ENCODE measurements at places on chromosomes 16 and 17.
A peak's percentile ranks its signal among the peaks of the same experiment; 100 is the strongest.

DNA sequence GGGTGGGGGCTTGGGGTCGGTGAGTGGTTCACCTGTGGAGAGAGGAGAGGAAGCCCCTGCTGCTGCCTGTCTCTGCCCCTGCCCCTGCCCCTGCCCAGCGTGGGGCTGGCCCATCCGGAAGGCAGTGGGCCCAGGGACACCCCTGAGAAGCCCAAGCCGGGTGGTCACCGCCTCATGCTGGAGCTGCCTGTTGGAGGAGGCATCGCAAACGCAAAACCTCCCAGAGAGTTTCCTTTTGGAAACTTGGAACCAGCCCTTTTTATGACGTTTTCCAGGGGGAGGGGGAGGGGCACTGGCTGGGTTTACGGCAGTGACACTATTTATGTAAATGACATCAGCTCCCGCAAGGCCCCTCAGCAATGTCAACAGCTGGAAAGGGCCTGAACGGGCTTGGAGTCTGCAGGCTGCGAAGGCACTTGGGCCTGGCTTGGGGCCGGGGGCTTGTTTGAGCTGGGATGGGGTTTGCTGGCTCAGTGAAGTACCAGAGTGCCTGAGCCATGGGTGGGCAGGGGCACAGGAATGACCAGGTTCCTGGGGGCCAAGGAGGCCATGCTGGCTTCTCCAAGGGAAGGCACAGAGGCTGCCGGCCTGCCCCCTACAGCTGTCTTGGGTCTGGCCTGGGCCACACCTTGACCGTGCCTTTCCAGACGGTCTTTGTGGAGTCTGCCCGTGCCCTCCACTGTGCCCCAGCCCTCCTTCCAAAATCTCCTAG lies 219.5 kb downstream of the NTN1 start:
- DNase-seq: no peak

DNA sequence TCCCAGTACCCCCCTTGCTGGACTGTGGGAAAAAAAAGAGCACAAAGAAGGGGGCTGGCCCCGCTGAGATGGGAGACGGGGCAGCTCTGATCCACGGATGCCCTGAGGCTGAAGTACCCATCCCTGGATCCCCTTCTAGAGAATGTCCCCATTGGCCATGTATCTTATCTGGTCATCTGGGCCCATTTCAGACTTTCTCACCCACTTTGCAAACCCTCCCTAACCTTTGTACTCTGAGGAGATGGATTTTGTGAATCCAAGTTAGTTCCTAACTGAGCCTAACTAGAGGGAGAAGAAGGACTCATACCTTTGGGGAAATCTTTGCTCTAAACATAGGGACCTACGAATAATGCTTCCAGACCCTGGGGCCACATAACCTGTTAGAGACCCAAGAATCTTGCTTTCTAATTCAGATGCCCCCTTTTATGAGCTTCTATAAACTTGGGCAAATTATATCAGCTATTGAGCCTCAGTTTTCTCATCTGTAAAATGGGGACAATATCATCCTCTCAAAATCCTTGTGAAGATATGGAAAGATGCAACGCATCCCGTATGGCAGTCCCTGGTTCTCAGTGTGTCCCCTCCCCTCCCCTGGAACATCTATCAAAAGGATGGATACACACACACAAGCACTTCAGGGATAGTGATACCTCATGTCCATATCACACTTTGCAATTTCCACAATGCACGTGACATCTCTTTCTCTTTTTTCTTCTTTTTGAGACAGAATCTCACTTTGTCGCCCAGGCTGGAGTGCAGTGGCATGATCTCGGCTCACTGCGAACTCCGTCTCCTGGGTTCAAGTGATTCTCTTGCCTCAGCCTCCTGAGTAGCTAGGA lies 16.8 kb upstream of the FZD2 start:
- no peak for DNase-seq

DNA sequence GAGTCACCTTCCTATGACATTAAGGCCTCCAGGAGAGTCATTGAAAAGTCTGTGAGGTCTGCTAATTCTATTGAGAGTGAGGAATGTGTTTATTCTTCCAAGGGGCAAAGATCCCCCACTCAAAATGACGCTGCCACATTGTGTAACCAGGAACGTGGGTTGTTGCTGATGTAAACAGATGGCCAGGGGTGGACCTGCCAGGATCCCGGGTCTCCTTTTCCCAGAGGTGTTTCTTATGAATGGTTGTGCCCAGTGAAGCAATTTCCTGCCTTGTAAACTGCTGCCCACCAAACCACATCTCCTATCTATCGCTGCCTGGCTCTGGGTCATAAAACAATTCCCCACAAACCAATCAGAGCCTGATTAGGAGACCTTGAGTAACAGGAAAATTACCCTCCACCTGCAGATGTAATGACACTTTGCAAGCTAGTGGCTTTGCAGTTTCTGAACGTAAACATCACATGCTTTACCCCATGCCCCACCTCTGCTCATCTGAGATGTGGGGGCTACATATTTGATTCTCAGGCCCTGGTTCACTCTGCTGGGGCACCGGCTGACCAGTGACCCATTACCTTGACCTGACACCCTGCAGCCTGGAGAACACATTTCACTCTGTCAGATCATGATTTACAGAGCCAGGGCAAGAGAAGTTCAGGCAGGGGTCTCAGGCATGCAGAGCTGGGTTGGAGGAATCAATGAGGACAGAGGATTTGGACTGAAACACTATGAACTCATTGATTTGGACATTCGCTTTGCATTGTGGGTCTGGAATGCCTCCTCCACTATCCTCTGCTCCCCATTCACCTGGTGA lies 33.1 kb upstream of the DDX52 start:
- DNase-seq: no peak

GRCh38 chr16:9365370-9365728 lies 273.9 kb downstream of the HAPSTR1 start:
- DNase-seq: no peak

DNA sequence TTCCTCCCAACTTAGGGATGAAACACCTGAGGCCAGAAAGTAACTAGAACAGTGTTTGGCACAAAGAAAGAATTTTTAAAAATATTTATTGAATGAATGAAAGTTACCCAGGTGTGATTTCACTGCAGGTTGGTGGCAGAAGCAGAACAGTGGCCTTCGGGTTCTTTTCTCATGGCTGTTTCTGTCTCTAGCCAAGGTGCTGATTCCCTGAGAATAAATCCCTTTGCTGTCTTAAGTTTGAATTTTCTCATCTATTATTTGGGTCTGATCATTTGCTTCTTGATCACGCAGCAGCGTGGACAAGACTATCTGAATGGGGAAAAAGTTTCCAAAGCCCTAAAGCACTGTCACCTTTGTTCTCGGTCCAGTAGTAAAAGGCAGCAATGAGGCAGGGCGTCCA lies 73.1 kb upstream of the KIFC3 start:
- DNase-seq: no peak

DNA sequence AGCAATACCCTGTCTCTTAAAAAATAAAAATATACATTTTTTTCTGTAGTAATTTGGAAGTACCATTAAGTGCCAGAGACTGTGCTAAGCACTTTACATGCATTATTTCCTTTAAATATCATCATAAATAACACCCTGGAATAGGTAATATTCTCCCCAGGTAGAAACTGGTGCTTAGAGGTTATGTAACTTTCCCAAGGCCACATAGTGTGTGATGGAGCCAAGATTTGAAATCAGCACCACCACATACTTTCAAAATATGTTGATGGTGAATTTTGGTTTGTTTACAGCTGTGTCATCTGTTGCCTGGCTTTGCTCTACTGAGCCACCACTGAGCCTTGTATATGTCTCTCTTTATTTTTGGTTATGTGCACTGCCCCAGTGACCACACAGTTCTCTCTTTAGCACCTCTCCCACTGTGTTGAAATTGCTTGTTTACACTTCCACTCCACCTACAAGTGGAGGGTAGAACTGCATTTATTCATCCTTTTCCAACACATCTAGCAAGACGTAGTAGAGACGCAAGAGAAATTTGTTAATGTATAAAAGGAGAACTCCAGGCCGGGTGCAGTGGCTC lies 19.0 kb upstream of the NBR1 start:
- DNase-seq: no peak

DNA sequence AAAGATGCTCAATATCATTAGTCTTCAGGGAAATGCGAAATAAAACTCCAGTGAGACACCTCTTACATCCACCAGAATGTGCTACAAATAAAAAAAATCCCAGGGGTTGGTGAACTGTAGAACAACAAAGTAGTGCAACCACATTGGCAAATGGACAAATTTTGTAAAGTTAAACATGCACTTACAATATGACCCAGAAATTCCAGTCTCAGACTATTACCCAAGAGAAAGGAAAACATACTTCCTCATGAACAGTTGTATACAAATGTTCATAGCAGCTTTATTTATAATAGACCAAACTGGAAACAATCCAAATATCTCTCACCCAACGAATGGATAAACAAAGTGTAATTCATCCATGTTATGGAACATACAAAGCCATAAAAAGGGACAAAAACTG lies 239.5 kb downstream of the ABCC12 start:
- no peak for DNase-seq

- DNase-seq: no peak
Measured at GRCh38 chr17:309361-309888, 43.2 kb downstream of the RPH3AL start.

DNA sequence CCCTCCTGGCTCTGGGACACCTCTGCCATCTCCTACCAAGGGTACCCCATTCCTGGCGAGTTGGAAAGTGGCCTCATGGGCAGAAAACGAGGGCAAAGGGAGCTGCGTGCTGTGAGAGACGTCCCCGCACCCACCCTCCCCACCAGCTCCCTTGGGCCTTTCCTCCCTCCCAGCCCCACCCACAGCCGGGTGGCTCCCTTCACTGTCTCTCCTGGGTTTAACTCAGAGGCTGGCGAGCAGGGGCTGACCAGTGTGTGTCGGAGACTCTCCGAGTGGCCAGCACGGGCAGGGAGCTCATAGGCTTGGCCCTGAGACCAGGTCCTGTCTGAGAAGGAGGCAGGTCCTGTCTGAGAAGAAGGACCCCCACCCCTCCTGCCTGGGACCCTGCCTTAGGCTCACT lies 26.1 kb downstream of the METRNL start:
- no peak for DNase-seq

DNA sequence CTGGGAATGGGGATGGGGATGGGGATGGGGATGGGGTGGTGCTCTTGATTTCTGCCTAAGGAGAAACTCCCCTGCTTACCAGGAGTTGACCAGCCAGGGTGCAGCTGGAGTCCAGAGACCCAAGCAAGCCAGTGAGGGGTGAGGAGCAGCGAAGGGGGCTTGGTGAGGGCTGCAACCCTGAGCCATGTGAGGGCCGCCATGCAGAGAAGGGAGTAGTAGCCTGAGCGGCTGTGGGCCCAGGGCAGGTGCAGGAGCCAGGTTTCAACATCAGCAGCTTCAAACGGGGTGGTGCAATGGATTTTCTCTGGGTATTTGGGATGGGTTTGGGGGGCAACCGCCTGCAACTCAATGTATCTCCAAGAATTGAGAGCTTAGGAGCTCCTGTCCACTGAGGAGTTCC lies 35.2 kb downstream of the COX4I1 start:
- DNase-seq: no peak

- DNase-seq: no peak
Measured at GRCh38 chr16:35404273-35404672, 1944.9 kb downstream of the TP53TG3F start.

- DNase-seq: no peak
Measured at GRCh38 chr17:49436174-49436573, 21.5 kb upstream of the PHB1 start.

DNA sequence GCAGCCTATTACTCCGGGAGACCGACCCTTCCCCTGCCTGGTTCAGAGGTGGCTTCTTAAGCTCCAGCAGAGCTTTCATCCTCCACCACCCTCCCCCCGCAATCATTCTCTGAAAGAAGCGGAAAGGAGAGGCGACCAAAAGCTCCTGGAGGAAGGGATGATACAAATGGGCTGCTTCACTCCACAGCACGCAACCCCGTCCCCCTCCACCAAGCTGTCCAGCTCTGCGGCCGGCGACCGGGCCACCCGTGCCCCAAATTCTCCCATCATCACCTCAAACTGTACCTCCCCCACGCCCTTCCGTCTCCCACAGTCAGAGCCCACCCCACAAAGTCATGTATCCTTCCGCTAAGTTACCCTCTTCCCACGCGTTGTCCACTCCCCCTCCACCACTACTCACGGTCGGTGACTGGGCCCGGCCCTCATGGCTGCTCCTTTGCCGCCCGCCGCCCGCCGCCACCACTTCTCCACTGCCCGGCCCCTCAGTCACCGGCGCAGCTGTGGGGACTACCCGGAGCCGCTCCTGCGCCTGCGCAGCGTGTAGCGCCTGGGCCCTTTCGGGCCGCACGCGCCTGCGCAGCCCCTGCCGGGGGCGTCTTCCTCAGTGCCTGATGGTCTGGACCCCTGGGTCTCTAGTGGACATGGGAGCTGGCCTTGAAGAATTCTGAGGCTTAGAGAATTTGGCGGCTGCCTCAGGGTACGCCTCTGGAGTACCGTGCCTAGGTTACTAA lies at the start of gene FAM222B:
TSS of gene FAM222B (minus strand) at position 509 of the 731 bp plus-strand sequence. CDS start 76,123 bp downstream, outside the sequence.
- peak; percentile 78 for DNase-seq

DNA sequence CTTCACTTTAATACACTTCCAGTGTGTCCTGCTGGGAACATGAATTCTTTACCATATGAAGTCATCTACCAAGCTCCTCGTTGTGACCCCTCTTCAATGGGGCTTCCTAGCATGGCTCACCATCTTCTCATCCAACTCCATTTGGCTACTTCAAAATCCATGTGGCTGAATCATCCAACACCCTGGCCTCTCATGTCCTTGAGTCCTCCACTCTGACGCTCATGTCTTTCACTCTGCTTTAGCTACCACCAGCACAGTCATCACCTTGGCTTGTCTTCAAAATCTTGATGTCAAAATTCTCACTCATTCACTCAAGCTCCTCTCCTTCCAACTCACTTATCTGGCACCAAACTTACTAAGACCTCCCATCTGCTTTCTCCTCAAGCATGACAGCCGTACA lies 35.8 kb downstream of the AMFR start:
- DNase-seq: no peak

DNA sequence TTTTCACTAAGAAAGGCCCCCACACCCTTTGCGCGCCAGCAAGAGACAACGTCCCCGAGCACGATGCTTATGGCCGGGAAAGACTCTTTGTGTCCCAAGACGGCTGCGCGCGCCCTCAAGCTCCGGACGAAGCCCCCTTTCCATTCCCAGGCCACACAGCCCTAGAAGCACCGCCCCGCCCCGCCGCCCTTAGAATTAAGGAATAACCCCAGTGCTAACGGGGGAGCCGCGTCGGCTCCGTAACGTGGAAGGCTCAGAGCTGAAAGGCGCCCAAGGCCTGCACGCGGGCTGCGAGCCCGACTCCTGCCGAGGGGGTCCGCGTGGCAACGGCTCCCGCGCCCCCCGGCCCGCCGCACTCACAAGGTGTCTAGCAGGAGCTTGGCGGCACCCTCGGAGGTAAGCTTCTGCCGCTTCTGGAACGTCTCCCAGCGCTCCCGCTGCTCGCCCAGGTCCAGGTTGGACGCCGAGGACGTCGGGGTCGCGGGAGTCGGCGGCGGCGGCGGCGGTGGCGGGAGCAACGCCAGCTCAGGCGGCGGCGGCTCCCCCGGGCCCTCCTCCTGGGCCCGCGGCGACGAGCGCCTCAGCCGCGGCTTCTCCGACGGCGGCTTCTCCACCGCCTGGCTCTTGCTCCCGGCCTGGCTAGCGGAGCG lies 477 bp downstream of the CENPV start:
- peak; percentile 3 for DNase-seq

- no peak for DNase-seq
Measured at GRCh38 chr16:52819405-52819804, 233.3 kb downstream of the CHD9NB start.

All from effector memory CD8-positive, alpha-beta T cell (primary cell).